ENCODE measurements at places on chromosomes 3 and 15.

DNA sequence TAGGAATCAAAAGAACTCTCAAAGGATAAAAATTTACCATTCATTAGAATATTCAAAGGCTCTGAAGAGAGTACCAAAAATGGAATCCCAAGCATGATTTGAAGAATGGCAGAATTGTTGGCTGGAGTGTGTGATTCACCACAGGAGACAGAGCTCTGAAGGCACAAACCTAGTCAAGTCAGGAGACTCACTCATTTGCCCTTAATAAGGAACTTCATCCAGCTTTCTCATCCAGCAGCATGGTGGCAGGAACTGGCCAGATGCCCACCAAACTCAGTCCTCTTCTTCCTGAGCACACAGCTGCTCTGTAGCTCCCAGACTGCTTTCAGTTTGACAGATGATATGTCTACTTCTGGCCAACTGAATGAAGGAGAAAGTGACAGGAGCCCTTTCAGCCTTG, 16.5 kb upstream of the HEG1 start:
- DNase-seq, result no peak

DNA sequence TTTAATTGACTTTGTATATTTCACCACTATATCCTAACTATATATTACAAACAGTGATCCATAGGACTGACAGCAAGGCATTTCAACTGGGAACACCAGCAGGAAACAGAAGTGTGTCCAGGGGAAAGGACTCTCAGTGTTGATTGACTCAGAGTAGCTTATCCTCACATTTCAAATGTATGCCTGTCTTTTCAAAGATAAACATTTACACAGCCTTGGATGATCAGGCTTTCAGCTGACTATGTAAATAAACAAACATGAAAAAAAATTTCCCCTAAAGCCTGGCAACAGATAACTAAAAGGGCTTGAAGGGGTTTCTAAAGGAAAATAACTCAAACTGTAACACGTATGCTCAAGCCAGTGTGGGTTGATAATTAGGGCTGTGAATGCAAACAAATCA, 321.8 kb downstream of the TBC1D5 start:
- no peak for DNase-seq

GRCh38 chr3:38150780-38151528, 12.5 kb downstream of the MYD88 start:
- DNase-seq, result no peak

GRCh38 chr15:100186366-100186765, 155.4 kb downstream of the ADAMTS17 start:
- DNase-seq, result no peak

DNA sequence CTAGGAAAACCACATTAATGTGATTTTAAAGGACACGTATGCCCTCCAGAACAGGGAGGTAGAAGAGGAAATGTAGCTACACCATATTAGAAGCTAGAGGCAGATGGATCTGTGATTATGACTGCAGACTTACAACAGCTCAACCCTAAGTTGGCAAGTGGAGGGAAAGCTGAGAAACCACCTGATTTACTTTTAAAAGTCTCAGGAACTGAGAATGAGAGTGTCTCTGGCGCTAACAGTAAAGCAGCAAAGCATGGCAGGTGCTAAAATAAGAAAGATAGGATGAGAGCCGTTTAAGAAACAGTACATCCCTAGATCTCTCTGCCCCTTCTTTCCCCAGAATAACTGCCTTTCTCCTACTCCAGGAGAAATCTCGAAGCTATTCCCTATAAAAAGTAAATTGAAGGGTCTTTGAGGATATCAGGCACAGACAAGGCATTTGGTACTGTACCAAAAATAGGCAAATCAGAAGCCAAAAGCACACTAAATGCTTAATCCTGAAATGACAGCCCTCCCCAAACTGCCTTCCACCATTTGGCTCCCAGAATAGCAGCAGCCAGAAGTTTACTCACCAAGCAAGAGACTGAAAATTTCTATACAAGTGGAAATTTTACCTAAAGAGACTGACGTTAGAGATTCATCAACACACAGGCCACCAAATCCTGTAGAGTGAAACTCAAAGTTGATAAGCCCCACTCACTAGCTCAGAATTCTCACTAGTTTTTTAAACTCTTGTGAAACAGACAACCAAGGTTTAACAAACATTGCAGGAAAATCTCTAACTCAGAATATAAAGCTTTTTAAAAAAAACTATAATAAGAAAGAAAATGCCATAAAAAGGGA, 34.3 kb upstream of the PARP14 start:
- no peak for DNase-seq

GRCh38 chr15:34358367-34358766, 8.6 kb downstream of the LPCAT4 start:
- DNase-seq, result no peak

All from activated T-helper 1 cell treated with anti-CD3 and anti-CD28 coated beads, Interleukin-2, amount 50 U/mL, for 16 hours (primary cell).